ENCODE measurements at places on chromosomes 12 and 14.

GRCh38 chr12:80116735-80117134 is 17.4 kb downstream of the OTOGL start:
- no peak for DNase-seq

DNA sequence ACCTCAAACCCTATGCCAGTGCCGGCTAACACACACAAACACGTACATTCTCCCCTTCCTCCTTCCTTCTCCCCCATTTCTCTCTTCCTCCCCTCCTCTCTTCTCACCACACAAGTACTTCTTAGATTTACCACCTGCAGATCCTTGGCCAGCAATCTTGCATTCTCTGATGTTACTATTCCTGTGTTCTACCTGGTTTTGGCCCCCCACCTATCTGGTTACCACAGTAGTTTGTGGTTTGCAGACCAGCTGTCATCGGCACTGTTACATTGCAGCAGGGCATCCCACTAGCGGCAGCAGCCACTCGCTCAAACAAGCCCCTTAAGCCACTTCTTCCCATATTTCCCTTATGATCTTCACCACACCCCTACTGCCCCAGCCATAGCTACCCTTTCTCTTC is 3.9 kb downstream of the ABHD4 start:
- DNase-seq, result no peak

- DNase-seq, result no peak
Observed at GRCh38 chr14:74347795-74348100, 523 bp upstream of the VRTN start.

DNA sequence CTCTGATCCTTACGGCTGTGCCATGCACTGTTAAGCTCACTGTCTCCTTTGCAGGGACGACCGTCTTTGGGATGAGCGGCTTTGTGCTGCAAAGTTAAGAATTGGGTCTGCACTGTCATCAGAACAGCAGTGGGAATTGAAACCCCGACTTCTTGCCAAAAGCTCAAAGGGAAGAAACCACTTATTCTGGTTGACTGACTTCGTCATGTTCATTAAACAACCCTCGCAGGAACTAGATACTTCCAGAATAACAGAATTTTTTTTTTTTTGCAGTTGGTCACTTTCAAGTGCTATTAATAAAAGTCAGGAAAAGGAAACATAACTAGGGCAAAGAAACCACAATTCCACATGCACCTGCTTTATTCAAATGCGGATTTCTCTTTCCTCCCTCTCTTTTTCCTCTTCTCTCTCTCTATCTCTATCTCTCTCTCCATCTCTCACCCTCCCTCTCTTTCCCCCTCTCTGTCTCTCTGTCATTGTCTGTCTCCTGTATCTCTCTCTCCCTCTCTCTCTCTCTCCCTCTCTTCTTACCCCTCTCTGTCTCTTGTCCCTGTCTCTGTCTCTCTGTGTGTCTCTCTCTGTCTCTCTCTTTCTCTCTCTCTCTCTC is 12.3 kb upstream of the GLT1D1 start:
- no peak for DNase-seq

GRCh38 chr14:20642182-20642581 is 691 bp upstream of the OR6S1 start:
- DNase-seq, result no peak

- DNase-seq, result no peak
Observed at GRCh38 chr12:91704446-91704845, 441.2 kb downstream of the BTG1 start.

GRCh38 chr12:52662918-52663229 is 10.9 kb upstream of the KRT2 start:
- DNase-seq, result no peak

GRCh38 chr12:119440803-119441360 is 106.4 kb downstream of the CCDC60 start:
- no peak for DNase-seq

GRCh38 chr12:28991626-28992025 is 157.5 kb upstream of the FAR2 start:
- no peak for DNase-seq
